NCI-H1694 (cell line): ENCODE measurements at places on chromosomes 12 and 14.

DNA sequence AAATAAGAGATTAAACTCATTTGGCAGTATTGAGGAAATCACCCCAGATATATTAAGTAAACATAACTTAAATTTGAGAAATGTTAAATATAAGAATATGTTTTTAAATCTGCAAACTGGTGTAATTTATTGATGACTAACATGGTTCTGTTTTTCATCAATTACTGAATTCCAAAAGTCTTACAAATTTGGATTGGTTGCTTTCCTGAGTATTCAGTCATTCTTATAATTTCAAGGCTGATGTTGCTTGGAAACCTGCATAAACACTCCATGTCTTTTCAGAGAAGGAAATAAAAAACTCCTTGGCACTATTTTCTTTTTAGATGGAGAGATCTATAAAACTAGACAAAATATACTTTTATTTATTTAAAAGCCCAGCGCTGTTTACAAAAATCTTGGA, 71.7 kb downstream of the NOVA1 start:
- DNase-seq = no peak

DNA sequence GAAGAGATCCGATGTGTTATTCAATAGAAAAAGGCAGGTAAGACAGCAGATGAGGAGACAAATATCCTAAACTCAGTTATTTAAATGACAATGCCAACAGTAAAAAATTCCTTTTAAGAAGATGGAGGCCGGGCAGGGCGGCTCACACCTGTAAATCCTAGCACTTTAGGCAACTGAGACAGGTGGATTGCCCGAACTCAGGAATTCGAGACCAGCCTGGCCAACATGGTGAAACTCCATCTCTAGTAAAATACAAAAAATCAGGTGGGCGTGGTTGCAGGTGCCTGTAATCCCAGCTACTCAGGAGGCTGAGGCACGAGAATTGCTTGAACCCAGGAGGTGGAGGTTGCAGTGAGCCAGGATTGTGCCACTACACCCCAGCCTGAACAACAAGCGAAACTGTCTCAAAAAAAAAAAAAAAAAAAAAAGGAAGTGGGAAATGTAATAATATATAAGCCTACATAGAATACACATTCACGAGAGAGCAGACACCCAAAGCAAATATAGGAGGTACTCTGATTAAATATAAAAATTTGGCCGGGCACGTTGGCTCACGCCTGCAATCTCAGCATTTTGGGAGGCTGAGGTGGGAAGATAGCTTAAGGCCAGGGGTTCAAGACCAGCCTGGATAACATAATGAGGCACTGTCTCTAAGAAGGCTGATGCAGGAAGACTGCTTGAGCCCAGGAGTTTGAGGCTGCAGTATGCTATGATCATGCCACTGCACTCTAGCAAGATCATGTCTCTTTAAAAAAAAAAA, 19.0 kb downstream of the CORO1C start:
- DNase-seq = no peak

DNA sequence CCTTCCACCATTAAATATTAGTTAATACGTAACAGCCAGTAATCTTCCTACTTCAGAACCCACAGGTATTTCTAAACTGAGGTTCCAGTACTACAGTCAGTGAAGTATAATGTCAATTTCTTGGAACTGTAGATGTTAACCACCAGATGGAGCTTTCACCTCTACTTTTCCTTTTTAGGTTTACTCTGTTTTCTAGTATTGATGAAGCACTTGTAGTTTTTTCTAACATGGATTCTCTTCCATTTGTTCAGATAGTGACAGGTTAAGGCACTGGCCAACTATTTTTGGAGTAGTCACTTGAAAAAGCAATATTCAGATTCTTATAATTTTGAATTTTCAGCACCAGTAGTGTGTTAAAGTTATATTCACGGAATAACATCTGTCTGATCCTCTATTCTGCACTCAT, 4.6 kb upstream of the SEC23A start:
- DNase-seq = peak; percentile 42

- no peak for DNase-seq
Measured at GRCh38 chr12:43550831-43551271, 1.2 kb downstream of the ADAMTS20 start.

- no peak for DNase-seq
Measured at GRCh38 chr12:9198012-9198411, 10.2 kb downstream of the PZP start.

- DNase-seq = no peak
Measured at GRCh38 chr12:102379346-102380162, 100.8 kb downstream of the IGF1 start.
